ENCODE measurements at places on chromosomes 11 and 22.

DNA sequence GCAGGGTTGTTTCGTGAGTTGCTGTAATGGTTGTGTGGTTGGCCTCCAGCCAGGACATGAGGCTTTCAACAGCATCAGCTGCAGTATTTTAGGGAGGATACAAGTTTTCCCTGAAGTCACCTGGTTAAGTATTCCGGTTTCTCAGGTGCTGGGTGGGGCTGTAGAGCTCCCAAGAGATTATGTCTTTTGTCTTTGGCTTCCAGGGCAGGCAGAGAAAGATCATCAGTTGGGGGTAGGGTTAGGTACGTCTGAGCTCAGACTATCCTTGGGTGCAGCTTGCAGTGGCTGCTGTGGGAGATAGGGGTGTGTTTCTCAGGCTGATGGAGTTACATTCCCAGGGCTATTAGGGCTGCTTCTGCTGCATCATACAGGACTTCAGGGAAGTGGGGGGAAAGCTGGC lies 47.5 kb upstream of the MRGPRX1 start:
- DNase-seq = no peak

- DNase-seq = no peak
Observed at GRCh38 chr11:1146365-1146764, 11.4 kb upstream of the MUC5AC start.

GRCh38 chr11:2180789-2181370 lies 9.3 kb upstream of the TH start:
- no peak for DNase-seq

DNA sequence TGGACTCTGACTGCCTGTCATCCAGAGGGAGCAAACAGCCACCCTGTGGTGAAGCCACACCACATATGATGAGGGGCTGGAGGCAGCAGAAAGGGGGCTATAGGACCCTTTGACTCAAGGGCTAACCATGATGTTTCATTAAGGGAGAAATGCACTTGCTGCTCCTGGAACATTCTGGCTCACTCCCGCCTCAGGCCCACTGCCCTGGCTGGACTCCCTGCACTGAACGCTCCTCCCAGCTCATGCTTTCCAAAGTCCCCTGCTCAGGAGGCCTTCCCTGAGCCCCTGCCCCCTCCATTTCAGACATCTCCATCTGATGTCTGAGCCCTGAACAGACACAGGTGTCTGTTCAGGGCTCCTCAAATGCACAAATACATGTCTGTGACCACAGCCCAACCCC lies 69.1 kb downstream of the CDKN1C start:
- no peak for DNase-seq

Measured in cardiac fibroblast (primary cell).